ENCODE measurements at places on chromosomes 6 and 20.
A peak's percentile ranks its signal among the peaks of the same experiment; 100 is the strongest.

- DNase-seq: no peak
Observed at GRCh38 chr6:48809245-48809644, 653.8 kb downstream of the MMUT start.

DNA sequence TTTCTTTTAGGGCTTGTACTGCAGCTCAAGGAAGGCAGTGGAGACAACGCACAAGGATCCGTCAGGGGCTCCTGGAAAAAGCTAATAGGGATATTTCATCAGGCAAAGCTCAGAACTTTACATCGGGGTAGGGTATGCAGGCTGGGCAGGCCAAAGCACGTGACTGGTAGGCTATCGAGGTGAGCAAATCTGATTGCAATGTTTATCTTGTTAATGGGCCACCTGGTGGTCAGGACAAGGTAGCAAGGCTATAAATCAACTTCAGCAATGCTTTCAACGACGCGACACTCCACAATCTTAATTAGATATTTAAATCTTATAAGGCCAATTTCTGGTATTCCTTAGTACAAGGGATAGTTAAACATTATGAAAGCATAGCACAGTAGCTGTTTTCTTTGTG lies 1302.8 kb upstream of the EYS start:
- no peak for DNase-seq

DNA sequence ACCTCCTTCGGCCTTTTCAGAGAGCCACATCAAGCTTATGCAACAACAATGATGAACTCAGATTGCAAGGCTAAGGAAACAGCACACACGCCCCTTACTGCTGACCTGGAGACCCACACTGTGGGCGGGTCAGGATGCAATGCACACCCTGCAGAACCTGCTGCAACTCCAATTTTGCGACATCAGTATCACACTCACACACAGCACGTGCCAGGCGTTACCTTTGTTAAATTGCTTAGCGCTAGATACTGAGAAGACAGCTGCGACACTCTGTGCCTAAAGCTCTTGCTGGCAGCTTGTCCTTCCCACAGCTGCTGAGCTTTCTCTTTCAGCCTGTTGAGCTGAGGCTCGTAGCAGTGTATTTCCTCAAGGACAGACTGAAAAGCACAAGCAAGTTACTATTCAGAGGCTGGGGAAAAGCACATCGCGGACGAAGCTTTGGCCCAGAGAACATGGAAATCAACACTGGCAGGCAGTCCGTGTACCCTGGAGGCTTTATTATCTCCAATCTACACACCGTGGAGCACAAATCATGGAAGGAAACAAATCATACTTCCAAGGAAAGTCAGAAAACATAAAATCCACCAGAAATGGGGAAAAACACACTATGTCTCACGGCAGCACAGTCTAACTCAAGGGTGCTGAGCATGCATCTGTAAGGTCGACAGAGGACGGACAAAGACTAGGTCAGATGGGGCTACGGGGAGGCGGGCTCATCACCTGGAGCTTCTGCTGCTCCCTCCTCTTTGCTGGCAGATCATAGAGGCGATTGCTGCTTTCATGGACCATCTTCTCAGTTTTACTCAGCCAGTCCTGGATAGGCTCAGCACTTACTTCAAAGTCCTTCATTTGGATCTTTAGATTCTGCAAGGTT lies 268.2 kb downstream of the SYNE1 start:
- no peak for DNase-seq

GRCh38 chr20:55513954-55514353 lies 491.4 kb downstream of the CBLN4 start:
- DNase-seq: no peak

GRCh38 chr6:128515550-128516513 lies 4.6 kb downstream of the PTPRK start:
- no peak for DNase-seq

DNA sequence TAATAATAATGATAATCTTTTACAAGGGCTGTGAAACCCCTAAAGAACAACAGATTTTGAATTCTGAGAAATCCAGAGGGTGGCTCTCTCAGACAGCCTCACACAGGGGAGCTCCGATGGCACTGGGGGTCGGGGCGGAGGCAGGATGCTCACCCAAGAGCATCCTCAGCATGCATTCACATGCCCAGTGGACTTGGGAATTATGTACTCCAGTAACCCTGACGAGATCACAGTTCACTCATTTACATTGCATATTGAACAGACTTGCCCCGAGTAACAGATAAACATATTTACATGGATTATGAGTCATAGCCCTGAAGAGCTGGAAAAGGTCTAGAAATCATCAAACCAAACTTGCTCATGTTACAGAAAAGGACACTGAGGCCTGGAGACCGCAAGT lies 482.7 kb upstream of the JARID2 start:
- peak; percentile 57 for DNase-seq
